Cerebellar cortex (tissue), 1 donor: ENCODE measurements at places on chromosomes 7 and 10.

- no peak for DNase-seq
Observed at GRCh38 chr7:151237244-151238189, 5.2 kb downstream of the CHPF2 start.

DNA sequence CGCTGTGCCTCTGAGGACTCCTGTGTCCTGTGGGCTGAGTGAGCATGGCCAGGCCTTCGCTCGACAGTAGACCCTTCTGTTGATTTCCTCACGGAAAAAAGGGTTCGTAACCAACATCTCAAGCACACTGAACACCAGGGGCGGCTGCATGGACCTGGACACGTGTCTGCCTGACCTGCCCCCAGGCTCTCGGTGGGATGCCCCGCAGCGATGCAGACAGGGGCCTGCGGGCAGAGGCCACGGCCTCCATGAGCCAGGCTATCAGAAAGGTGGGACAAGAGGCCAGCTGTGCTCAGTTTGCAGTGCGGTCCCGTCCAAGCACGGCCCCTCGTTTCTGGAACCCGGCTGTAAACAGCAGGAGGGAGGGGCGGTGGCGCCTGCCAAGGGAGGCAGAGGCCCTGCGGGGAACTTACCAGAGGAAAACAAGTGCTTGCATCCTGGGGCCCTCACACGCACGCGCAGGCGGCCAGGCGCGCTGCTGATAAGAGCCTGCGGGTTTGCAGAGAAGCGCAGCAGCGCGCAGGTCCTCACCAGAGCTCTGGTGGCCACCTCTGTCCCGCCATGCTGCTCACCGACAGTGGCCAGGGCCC lies 10.6 kb downstream of the GPR146 start:
- peak; percentile 62 for DNase-seq

- DNase-seq = no peak
Observed at GRCh38 chr10:326894-327635, 191.8 kb downstream of the ZMYND11 start.

- no peak for DNase-seq
Observed at GRCh38 chr7:105461518-105461917, 60.6 kb downstream of the PUS7 start.

DNA sequence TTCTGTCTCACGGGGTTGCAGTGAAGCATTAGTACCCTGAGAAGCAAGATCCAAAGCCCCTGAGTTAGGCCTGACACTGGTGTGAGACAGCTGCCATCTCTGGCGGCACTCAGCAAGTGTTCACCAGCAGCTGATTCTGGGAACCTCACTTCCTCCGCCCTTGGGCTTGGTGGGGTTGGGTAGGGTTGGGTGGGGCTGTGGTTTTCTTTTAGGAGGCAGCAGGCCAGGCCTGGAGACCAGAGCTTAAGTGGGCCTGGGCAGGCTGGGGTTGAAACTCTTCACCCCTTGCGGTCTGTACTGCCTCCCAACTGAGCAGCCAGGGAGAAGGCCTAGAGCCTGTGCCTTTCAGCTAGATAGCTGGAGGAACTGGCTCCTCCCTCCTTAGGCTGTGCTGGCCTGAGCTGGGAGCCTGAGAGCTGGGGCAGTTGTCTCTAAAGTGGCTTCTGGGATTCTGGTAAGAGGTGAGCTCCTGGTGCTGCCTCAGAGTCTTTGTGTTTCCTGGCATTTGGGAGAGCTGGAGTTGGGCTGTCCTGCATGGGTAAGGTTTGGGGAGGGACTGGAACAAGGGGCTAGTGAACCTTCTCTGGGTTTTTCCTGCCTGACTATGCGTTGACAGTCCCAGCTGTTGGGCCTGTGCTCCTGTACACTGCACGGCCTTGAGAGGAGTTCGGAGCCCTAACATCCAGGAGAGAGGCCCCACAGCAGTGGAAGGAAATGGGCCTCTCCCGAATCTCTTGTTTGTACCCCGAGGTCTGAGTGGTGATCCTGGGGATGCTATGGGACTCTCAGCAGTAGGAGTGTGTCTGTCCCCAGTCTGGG lies 5.1 kb downstream of the TSPAN14 start:
- no peak for DNase-seq
